Gastroesophageal sphincter (tissue), 4 donors: ENCODE measurements at places on chromosomes 11 and 22. TPM values are rescaled to one million over a fixed set of nuclear protein-coding genes. Genes with fewer than 3 reads are reported as not detected.
A peak's percentile ranks its signal among the peaks of the same experiment; 100 is the strongest.

DNA sequence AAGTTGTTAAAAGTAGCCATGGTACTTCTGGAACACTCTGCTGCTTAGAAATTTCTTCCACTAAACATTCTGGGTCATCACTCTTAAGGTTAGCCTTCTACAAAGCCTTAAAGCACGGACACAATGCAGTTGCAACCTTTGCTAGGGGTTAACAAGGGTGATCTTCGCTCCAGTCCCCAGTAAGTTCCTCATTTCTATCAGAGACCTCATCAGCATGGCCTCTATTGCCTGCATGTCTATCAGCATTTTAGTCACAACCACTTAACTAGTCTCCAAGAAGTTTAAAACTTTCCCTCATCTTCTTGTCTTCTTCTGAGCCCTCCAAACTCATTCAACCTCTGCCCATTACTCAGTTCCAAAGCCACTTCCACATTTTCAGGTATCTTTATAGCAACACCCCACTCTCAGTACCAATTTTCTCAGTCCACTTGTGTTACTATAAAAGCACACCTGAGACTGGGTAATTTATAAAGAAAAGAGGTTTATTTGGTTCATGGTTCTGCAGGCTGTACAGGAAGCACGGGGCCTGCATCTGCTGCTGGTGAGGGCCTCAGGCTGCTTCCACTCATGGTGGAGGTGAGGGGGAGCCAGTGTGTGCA, 48.7 kb upstream of the TH start:
- no peak for ATAC-seq

GRCh38 chr11:122393209-122393860, 262.2 kb upstream of the UBASH3B start:
- peak; percentile 43 for ATAC-seq

DNA sequence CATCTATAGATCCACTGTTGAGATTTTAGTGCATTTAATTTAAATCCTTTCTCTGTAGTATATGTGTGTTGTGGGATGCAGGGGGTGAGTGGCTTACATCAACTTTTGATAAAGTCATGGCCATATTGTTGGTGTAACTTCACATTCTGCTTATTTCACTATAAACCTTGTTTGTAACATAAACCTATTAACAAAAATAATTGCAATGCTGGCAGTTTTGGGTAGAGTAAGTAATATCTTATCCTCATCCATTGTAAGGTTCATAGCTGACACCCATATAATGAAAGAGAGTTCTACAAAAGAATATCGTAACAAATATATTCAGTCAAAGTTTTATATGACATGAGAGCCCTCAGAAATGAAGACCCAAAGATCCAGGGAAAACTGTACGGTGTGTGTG, 601.7 kb upstream of the ANO3 start:
- ATAC-seq: no peak

- no peak for ATAC-seq
Measured at GRCh38 chr11:10856689-10857458, 979 bp downstream of the ZBED5 start.

DNA sequence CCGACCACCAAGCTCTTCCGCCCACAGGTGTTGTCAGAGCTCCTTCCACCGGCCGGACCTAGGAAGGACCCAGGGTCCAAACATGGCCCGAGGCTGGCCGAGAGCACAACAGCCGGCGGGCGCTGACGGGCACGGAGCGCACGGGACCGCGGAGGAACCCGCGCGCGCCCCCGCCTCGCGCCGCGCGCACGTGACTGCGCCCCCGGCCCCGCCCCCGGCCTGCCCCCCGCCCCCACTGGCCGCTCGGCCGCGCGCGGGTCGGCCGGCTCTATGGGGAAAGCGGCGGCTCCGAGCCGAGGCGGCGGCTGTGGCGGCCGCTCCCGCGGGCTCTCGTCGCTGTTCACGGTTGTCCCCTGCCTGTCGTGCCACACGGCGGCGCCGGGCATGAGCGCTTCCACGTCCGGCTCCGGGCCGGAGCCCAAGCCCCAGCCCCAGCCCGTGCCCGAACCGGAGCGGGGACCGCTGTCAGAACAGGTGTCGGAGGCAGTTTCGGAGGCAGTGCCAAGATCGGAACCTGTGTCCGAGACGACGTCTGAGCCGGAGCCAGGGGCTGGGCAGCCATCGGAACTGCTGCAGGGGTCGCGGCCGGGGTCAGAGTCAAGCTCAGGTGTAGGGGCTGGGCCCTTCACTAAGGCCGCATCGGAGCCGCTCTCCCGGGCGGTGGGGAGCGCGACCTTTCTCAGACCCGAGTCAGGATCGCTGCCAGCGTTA, at the start of gene OSBP2:
OSBP2 (plus strand) TSS at position 235 of the 711 bp plus-strand sequence; CDS start at position 271, 36 bp downstream.
- ATAC-seq: peak; percentile 66

- ATAC-seq: no peak
Measured at GRCh38 chr11:70341881-70342429, 56.4 kb upstream of the CTTN start.

- ATAC-seq: no peak
Measured at GRCh38 chr11:16239141-16240105, 116.9 kb downstream of the SOX6 start.

DNA sequence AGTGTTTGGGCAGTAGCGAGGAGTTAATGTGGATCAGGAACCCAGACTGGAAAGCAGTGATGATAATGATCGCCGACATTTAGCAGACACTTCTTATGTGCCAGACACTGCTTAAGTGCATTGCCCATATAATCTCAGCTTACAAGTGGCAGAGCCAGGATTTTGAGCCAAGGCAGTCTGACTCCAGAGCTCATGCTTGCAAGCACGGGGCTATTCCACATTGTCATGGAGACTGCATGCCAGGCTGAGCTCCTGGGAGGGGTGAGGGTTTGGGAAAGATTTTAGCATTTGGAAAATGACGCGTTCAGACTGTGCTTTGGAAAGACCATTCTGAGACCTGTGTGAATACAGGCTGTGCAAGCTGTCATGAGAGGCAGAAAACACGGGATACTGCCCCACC, 302.7 kb downstream of the DDX10 start:
- peak; percentile 78 for ATAC-seq

DNA sequence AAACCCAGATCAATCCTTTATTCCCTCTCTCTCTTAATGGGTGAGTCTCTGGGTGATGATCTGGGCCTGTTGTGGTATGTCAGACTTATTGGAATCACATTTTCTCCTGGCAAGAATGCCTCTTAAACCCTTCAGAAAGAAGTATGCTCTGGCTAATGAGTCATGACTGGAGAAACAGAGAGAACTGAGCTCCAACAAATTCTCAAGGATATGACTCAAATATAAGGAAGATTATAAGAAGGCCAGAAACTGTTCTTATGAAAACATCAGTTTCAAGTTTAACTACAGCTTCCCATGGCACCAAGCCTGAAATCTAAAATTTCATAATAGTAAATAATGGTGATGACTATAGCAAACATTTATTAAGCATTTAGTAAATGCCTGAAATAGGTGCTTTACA, 83.9 kb downstream of the OR5AK2 start:
- ATAC-seq: peak; percentile 60

DNA sequence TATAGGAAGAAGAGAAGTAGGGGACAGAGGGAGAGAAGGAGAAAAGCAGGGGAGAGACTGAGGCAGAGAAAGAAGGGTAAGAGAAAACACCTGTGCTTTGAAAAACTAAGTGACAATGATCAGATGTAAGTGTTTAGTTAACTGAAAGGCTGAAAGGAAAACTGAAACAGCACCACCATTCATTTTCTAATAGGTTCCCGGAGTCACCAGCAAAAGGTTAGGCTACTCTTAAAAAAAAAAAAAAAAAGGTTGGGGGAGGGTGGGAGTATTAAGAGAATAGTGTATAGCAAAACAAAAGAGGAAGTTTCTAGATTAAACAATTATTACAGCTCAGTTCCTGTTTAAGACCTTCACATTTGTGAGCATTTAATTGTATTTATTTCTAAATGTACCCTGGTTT, 113.8 kb downstream of the CADM1 start:
- ATAC-seq: no peak

DNA sequence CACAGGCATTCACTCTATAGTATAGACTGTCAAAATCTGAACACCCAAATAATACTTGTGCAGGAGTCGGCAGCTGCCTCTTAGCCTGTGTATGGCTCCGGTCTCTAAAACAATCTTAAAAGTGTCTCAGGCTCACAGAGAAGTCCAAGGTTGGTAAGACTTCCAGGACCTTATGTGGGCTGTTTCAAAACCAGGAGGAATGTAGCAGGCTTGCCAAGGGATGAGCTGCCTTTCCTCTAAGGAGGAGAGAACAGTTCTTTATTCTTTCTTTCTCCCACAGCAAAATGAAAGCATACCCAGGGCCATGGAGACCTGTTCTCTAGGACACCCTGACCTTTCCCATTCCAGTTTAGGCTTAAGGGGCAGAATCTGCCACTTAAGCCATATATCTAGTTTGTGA, 176.5 kb downstream of the TRPC6 start:
- peak; percentile 67 for ATAC-seq

GRCh38 chr11:37320921-37321320, 722.9 kb upstream of the RAG2 start:
- no peak for ATAC-seq

- ATAC-seq: no peak
Measured at GRCh38 chr11:18317551-18317950, 4.4 kb downstream of the HPS5 start.

- ATAC-seq: no peak
Measured at GRCh38 chr11:128457874-128458273, 129.5 kb downstream of the ETS1 start.

- no peak for ATAC-seq
Measured at GRCh38 chr22:50198624-50199017, 2.2 kb upstream of the SELENOO start.

- ATAC-seq: peak; percentile 32
Measured at GRCh38 chr11:1827095-1827813, 7.5 kb upstream of the SYT8 start.

GRCh38 chr22:45608763-45609180, 62.9 kb upstream of the ATXN10 start:
- no peak for ATAC-seq

DNA sequence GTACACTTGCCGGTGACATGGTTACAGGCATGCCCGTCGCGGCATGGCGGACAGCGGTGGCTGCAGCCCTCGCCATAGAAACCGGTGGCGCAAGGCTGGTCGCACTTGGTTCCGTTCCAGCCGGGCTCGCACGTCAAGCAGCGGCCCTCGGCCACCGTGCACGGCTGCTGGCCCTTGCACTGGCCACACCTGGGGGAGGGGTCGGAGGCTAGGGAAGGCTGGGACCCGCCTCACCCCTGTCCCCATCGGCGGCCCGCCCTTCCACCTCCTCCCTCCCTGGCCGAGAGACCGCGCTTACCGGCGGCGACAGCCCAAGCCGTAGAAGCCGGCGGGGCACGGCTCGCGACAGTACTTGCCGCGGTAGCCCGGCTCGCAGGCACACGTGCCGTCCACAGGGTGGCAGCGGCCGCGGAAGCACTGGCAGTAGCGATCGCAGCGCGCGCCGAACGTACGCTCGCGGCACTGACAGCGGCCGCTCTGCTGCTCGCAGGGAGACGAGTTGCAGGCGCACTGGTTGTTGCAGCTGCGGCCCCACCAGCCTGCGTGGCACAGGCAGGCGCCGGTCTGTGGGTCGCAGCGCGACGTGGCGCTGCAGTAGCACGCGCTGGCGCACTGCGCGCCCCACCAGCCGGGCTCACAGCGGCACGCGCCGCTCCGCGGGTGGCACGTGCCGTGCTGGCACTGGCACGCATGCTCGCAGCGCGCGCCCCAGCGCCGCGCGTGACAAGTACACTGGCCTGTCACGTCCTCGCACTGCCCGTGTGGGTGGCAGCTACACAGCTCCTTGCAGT, 6.7 kb downstream of the SCARF2 start:
- ATAC-seq: peak; percentile 50

GRCh38 chr22:41382610-41383009, 868 bp downstream of the TEF start:
- no peak for ATAC-seq

DNA sequence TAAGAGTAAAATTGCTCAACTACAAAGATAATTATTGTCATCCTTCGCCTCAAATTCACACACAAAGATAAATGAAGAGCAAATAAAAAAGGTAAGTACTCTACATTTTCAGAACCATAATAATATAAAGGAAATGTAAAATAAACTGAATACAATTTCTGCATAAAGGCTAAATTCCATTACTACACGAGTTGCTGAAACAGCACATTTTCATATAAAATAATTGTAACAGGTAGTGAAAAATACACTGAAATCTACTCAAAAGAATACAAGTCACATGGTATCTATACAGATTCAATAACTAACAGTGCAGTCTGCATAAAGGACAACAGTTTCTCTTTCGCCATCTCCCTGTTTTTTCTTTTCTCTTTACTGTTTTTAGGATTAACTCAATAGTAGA, 54.8 kb upstream of the GAB2 start:
- ATAC-seq: no peak

- no peak for ATAC-seq
Measured at GRCh38 chr11:46900091-46900746, 18.1 kb downstream of the LRP4 start.

DNA sequence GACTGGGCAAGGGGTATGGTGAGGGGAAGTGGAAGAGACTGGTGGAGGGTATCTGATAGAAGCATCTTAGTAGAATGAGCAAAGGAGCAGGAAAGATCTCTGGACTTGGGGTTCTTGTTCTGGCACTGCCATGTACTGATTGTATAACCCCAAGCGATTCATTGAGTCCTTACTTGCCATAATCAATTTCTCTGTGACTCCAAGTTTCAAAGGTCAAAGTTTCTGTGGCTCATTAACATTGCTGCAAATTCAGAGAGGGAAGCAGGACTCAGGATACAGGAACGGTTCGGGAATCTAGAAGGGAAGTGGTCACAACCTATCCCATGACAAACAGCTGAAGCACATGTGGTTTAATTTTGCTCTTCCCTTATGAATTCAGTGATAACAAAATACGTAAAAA, 309 bp downstream of the OR51I2 start:
- ATAC-seq: no peak

- ATAC-seq: no peak
Measured at GRCh38 chr11:124519850-124520549, 23.5 kb downstream of the OR8B12 start.

- ATAC-seq: no peak
Measured at GRCh38 chr11:9347100-9347499, 32.7 kb upstream of the TMEM41B start.

- no peak for ATAC-seq
Measured at GRCh38 chr22:47304191-47304831, 541.9 kb downstream of the TBC1D22A start.

The APOL5 gene
- not detected for total RNA-seq

The OR5AK2 gene
- total RNA-seq: not detected

The CCDC116 gene
- 1.3 TPM for total RNA-seq

The VEGFB gene
- 106 TPM for total RNA-seq

The LINC01488 gene
- not detected for total RNA-seq

The TMA7B gene
- total RNA-seq: not detected

The EMID1 gene
- total RNA-seq: 0.15 TPM

The MGAT3 gene
- 2.6 TPM for total RNA-seq

The WNT11 gene
- 2.5 TPM for total RNA-seq

The SMTN gene
- 1,687 TPM for total RNA-seq
